ENCODE measurements at places on chromosomes 12 and 14.

DNA sequence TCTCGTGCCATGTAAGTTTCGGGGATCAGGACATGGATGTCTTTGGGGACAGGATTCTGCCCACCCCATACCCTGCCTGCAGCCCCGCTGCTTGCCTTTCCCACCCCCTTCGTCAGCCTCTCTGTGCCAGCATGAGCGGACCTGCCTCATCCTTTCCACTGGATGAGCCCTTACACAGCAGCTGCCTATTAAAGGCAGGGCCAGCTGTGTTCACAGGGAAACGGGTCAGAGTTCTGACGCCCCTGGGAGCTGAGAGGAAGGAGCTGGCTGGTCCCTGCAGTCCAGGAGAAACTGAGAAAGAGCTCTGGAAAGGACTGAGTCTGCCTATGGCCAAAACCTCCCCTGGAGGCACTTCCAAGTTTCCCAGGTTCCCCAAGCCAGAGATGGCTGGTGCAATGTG lies 83.5 kb upstream of the NCOR2 start:
- no peak for DNase-seq

DNA sequence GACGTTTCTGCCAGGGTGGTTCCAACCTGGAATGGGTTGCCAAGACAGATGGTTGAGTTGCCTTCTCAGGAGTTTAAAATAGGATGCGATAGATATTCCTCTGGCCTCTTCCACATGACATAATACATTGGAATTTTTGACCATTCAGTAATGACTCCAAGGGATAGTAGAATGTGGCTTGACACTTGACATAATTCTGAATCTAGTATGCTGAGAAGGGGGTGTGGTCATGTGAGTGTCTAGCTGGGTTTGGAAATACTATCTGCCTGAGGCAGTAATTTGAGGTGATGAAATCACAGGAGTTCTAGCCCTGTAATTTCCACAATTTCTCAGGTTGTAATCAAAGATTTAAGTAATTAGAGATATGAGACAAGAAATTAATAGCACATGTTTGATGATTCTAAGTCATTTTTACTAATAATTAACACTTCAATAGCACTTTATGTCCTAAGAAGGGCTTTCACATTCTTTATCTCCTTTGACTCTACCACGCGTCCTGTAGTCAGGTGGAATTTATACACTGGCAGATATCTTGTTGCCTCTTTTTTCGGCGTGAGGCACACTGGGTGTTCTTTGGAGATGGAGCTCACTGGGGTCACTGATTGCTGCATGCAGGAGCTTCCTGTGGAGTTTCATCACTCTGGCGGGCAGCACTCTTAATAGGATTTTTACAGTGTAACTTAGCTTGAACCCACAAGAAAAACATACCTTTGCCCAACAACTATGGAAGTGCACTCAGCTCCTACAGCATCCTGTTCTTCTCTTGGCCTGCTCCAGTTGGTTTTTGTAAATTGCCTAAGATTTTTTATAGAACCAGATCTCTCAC lies 3.2 kb upstream of the AMIGO2 start:
- no peak for DNase-seq

DNA sequence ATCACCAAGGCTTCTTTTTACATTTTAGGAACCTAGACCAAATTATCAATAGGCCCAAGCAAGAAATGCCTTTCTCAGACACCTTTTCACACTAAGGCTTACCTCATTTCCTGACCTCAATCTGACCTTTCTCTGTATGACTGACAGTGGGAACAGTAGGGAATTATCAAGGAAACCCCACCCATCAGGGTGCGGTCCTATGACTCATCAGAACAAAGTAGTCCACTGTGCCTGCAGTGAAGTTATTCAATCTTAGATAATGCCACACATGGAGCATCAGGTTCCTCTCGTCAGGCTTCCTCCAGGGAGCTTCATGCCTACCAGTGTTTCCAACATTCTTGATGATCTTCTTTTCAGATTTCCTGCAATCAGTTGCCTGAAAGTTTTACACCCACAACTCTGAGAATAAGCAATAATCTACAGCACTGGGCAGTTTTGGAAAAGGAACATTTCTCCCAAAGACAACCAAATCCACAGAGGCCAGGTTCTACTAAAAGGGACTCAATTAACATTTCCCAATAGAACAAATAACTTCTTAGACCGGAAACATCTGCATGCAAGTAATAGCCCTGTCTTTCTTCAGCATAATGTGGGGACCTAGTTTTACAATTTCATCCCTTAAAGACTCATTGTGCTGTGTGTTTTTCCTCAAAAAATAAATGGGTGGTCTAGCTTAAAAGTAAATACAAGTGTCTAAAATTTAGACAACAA lies 35.9 kb upstream of the TMTC2 start:
- no peak for DNase-seq

DNA sequence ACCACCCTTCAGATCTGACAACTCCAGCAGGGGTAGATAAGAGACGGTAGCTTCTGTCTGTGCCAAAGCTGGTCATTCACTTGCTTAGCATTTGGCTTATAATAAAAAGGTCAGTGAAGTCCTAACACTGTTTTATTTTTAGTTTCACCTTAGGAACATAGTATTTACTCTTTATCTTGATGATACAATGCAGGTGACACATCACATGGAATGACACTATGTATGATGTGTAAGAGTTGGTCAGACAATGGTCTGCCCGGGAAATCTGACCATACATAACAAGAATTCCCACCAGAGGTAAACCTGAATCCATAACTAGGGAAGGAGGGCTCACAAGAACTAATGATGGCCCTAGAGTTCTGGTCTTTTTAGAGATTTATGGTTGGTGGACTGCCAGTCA lies 66.6 kb downstream of the IFNG start:
- DNase-seq = no peak

Data from naive thymus-derived CD4-positive, alpha-beta T cell (primary cell).